Right atrium auricular region (tissue), 2 donors: ENCODE measurements at places on chromosomes 5 and 9. TPM values are rescaled to one million over a fixed set of nuclear protein-coding genes. Genes with fewer than 3 reads are reported as not detected.
A peak's percentile ranks its signal among the peaks of the same experiment; 100 is the strongest.

CCIN gene
- not detected for total RNA-seq

- peaks cover 6% of the 10 kb centered on the region for H3K4me1 ChIP-seq
- no peak overlapping the region for H3K27ac ChIP-seq
- H3K36me3 ChIP-seq = no peaks in the 10 kb centered on the region
- H3K27me3 ChIP-seq = no peaks in the 10 kb centered on the region
Measured at GRCh38 chr5:32325062-32325461, 12.3 kb upstream of the MTMR12 start.

LCN15 gene
- 0.63 TPM for total RNA-seq

MGAT1 gene
- total RNA-seq = 130 TPM

MCTP1 gene
- 5.1 TPM for total RNA-seq

DNA sequence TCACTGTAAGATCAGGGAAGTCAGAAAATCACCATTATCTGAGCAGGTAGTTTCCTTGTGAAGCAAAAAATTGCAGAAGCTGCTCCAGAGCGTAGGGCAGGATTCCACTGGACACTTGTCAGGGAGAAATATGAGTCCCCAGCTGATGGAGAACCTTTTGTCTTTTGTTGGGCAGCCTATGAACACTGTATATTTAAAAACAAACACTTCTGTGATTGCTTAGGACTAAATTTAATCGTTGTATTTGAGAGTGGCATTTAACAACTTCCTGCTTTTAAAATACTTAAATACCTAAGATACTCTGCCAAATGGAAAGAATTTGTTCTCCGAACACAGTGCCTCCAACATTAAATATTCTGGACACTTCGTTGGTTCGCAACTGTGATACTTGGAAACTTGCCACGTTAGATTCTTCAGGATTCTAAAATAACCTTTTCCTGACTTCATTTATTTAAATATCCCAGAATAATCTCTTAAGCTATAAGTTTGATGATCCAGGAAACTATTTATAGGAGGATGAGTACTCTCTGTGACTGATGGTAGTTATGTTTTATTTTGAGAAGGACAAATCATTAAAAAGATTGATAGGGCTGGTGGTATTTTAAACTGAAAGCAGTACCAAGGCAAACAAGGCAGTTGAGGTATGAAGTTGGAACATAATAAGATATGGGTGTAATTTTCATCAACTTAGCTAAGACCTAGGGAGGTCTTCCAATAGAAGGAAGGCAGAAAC is 2.7 kb upstream of the HSPA4 start:
- peaks cover 38% of the 10 kb centered on the region for H3K4me1 ChIP-seq
- no peaks in the 10 kb centered on the region for H3K27me3 ChIP-seq
- peak overlapping the region; percentile 100 for H3K27ac ChIP-seq
- no peaks in the 10 kb centered on the region for H3K36me3 ChIP-seq
- H3K4me3 ChIP-seq = peak overlapping the region; percentile 2
- no peak for DNase-seq

DNA sequence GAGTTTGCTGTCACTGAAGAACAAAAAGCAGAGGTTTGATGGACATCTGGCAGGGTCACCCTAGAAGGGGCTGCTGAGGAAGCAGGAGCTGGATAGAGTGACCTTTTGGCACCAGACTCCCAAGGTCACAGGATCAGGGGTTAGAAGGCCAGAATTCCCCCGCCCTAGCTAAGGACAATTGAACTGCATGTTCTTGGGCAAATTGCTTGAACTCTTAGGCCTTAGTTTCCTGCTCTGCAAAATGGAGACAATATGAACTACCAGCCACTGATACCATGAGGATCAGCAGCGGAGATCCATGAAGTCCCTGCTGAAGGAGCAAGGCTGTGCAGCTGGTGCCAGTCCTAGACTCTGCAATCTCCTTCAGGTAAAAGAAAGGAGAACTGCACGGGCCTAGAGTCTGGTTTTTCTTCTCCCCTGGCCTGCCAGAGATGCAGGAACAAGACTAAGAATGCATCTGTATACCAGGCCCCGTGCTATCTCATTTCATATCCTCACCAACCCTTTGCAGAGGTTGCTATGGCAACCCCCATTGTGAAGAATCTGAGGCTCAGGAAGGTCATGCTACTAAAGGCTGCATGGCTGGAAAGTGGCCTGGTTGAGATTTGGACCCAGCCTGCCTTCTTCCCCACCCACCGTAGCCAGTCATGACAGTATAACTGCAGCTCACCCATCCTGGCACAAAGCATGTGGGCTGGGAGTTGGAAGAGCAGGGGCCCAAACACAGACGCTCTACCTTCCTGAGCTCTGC is 33.7 kb downstream of the CAMK2A start:
- H3K27me3 ChIP-seq = no peaks in the 10 kb centered on the region
- no peaks in the 10 kb centered on the region for H3K4me1 ChIP-seq
- H3K36me3 ChIP-seq = no peaks in the 10 kb centered on the region

GRCh38 chr9:99173570-99174504 is 47.9 kb downstream of the ALG2 start:
- no peaks in the 10 kb centered on the region for H3K4me1 ChIP-seq
- no peaks in the 10 kb centered on the region for H3K36me3 ChIP-seq
- no peak overlapping the region for H3K4me3 ChIP-seq
- DNase-seq = no peak
- no peak overlapping the region for H3K27ac ChIP-seq

DNA sequence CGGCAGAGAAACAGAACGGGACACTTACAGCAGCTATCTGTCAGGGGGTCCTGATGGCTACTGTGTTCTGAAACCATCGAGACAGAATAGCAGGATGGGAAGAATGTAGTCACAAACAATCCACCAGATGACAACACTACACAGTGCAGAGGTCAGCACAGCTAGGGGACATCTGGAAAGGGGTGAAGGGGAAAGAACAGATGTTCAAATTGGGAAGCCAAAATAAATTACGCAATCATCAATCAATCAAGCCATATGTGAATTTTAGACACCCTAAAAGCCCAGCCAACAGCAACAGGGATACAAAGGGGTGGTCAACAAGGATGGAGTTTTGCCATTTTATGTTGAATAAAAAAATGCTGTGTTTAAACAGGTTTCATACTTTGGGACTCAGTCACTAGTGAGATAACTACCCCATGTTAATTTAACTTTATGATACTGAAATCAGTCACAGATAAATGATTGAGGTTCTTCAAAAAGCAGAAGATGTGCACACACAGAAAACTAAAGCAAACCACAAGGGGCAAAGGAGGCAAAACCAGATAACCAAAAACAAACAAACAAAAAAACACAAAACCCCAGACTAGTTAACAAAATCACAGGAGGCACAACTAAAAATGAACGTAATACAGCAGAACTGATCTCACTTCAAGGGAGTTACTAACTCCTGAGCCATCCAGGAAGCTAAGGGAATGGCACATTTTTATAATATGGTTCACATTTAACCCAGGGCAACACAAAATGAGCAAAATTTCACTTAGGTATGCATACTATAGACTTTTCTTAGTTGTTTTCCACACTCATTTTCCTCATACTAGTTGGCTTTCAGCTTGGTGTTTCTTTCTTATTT is 65.9 kb downstream of the HABP4 start:
- no peak overlapping the region for H3K4me3 ChIP-seq
- H3K27ac ChIP-seq = peak overlapping the region; percentile 79
- no peak for DNase-seq
- no peaks in the 10 kb centered on the region for H3K4me1 ChIP-seq
- no peaks in the 10 kb centered on the region for H3K36me3 ChIP-seq

- peak overlapping the region; percentile 73 for H3K4me3 ChIP-seq
- H3K4me1 ChIP-seq = no peaks in the 10 kb centered on the region
- no peaks in the 10 kb centered on the region for H3K36me3 ChIP-seq
- DNase-seq = no peak
- no peak overlapping the region for H3K27ac ChIP-seq
Measured at GRCh38 chr9:114612272-114612923, 1.3 kb downstream of the TMEM268 start.

PCDHA7 gene
- 0.07 TPM for total RNA-seq

DNA sequence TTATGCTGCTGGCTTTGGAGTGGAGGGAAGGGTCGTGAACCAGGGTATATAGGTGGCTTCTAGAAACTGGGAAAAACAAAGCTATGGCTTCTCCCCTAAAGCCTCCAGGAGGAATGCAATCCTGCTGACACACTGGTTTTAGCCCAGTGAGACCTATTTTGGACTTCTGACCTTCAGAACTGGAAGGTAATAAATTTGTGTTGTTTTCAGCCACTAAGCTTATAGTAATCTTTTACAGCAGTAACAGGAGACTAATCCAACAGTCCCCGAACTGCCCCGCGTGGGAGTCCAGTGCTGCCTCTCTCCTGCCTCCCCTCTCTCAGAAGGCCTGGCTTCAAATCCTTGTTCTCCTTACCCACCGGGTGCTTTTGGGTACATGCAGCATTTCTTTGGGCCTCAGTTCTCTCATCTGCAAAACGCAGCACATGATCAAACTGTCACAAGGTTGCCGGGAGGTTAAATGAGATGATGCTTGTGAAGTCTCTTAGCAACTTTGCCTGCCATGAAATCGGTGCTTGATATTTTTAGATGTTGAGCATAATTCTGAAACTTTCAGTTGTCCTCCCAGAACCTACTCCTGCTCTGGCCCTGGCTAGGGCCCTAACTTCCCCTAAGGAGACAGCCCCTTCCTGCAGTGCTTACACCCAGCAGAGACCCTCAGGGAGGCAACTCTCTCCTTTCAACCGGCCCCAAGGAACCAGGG is 127.3 kb upstream of the BOD1 start:
- DNase-seq = no peak
- H3K27me3 ChIP-seq = no peaks in the 10 kb centered on the region
- no peaks in the 10 kb centered on the region for H3K4me1 ChIP-seq

HAPLN1 gene
- 0.19 TPM for total RNA-seq

- no peaks in the 10 kb centered on the region for H3K27me3 ChIP-seq
- no peak overlapping the region for H3K4me3 ChIP-seq
- H3K4me1 ChIP-seq = no peaks in the 10 kb centered on the region
- no peak overlapping the region for H3K27ac ChIP-seq
Measured at GRCh38 chr9:138011951-138012500, 134.4 kb downstream of the CACNA1B start.

DNA sequence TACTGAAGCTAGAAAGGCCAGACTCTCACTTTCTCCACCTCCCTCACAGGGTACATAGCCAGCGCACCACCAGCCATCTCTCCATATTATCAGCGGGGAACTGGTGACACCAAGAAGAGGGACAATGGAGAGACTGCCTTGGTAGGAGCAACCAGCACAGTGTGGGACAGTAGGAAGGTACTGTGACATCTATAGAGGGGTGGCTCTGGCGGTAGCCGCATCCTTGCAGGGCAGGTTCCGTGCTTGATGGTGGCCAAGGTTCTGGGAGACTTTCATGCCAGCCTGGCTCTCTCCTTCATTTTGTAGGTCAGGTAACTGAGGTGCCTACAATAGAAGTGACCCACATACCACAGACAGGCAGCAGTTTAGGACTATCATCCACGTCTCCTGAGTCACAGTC is 65.5 kb upstream of the SMIM23 start:
- peak; percentile 16 for DNase-seq
- H3K27ac ChIP-seq = no peak overlapping the region
- H3K4me1 ChIP-seq = peaks cover 2% of the 10 kb centered on the region

GRCh38 chr9:89340332-89340731 is 22.0 kb downstream of the SECISBP2 start:
- DNase-seq = no peak
- H3K4me3 ChIP-seq = no peak overlapping the region
- no peaks in the 10 kb centered on the region for H3K4me1 ChIP-seq
- no peak overlapping the region for H3K27ac ChIP-seq
- peaks cover 79% of the 10 kb centered on the region for H3K36me3 ChIP-seq

GRCh38 chr5:92912283-92912682 is 668.7 kb downstream of the NR2F1-AS1 start:
- DNase-seq = no peak
- no peak overlapping the region for H3K27ac ChIP-seq
- H3K36me3 ChIP-seq = no peaks in the 10 kb centered on the region
